ENCODE measurements at places on chromosomes 2 and 18.

DNA sequence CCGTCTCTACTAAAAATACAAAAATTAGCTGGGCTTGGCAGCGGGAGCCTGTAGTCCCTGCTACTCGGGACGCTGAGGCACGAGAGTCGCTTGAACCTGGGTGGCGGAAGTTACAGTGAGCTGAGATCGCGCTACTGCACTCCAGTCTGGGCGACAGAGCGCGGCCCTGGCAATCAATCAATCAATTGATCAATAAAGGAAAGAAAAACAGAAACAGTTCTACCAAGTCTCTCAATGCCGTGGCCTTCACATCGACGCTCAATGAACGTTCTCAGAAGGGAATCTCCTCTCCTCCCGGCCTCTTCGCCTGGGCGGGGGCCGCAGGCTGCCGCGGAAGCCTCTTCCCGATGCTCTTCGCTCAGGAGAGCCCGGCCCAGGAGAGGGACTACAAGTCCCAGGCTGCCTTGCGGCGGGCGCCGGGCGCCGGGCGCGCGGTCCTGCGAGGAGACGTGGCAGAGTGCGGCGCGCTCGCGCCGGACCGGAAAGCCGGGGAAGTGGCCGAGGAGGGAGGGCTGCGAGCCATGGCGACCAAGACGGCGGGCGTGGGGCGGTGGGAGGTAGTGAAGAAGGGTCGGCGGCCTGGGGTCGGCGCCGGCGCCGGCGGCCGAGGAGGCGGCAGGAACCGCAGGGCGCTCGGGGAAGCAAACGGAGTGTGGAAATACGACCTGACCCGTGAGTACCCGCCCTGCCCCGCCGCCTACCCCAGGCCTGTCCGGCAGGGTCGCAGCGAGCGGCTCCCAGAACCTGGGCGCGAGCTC is at the start of gene TMEM214:
Gene TMEM214, plus strand, starts transcription at position 471 of the 758 bp plus-strand sequence. Its CDS starts 51 bp downstream, at position 522.
- DNase-seq, result peak; percentile 90

GRCh38 chr2:156999661-157000060 is 257.8 kb upstream of the GALNT5 start:
- DNase-seq, result no peak

DNA sequence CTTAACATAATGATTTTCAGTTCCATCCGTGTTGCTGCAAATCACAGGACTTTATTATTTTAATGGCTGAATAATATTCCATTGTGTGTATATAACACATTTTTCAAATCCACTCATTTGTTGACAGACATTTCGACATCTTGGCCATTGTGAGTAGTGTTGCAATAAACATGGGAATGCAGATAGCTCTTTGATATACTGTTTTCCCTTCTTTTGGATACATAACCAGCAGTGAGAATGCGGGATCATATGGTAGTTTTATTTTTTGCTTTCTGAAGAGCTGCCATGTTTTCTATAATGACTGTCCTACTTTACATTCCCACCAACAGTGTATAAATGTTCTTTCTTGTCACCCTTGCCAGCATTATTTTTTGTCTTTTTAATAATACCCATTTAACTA is 420.3 kb upstream of the CHAC2 start:
- DNase-seq, result no peak

GRCh38 chr2:121583555-121583954 is 52.9 kb downstream of the RNU4ATAC start:
- DNase-seq, result no peak

GRCh38 chr2:99636144-99637034 is 146.6 kb upstream of the REV1 start:
- no peak for DNase-seq

GRCh38 chr2:191538334-191538903 is 139.5 kb upstream of the NABP1 start:
- DNase-seq, result peak; percentile 93

GRCh38 chr2:37211212-37211611 is 14.9 kb downstream of the CEBPZOS start:
- no peak for DNase-seq

DNA sequence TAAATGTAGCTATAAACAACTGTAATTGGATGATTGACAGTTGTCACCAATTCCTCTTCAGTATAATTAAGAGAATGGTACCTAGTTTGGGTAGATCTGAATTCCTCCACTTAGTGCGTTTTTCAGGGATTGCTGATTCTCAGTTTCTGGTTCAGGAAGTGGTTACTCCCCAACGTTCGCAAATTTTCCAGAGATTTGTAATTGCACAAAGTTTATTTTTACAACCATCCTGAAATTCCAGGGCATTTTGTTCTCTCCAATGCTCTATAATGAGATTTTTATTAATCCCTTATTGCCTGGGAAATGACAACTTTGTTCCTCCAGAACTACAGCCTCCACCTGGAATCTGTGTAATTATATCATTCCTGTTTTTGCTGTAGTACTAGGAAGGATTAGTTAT is 710.6 kb upstream of the ZEB2 start:
- no peak for DNase-seq

GRCh38 chr2:54903736-54904554 is 146.3 kb downstream of the RTN4 start:
- no peak for DNase-seq

DNA sequence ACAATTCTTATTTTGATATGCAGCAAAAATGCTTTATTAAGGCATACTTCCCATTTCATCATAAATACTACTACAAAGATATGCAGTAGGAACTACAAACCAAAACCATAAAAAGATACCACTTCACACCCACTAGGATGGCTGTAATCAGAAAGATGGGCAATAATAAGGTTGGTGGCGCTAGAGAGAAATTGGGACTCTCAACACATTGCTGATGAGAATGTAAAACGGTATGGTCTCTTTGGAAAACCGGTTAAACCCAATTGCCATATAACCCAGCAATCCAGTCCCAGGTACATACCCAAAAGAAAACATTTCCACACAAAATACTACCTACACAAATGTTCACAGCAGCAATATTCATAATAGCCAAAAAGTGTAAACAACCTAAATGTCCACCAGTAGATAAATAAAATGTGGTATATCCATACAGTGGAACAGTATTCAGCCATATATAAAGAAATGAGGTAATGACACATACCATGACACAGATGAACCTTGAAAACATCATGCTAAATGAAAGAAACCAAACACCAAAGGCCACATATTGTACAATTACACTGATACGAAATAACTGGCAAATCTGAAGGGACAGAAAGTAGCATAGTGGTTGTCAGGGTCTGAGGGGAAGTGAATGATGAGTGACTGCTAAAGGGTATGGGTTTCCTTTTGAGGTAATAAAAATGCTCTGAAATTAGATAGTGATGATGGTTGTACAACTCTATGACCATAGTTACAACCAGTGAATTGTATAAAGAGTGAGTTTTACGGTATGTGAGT is 12.7 kb downstream of the SP3 start:
- DNase-seq, result no peak

DNA sequence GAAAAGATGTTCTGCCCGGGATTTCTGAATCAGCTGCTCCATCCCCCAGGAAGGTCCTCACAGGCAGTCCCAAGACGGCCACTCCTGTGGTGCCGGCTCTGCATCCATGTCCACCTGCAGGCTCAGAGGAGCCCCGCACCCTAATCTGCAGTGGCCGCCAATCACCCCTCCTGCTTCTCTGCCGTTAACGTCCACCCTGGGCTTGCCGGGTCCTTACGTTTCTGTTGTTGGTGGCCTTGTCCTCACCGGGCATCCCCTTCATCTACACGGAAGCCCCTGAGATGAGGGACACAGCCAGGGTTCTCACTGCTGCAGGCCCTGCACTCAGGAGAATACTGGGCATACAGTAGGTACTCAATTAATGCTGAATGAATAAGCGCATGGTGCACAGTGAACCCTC is 131.5 kb upstream of the SNTG2 start:
- no peak for DNase-seq

DNA sequence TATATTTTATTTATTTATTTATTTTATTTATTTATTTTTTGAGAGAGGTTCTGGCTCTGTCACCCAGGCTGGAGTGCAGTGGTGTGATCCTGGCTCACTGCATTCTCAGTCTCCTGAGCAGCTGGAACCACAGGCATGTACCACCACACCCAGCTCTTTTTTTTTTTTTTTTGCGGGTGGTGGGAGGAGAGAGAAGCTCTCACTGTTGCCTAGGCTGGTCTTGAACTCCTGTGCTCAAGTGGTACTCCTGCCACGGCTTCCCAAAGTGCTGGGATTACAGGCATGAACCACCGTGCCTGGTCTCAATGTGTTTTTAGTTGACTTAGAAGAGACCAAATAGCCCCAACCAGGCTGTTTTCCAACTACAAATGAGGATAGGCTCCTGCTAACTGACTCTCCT is 80.7 kb downstream of the PDCL3 start:
- no peak for DNase-seq

DNA sequence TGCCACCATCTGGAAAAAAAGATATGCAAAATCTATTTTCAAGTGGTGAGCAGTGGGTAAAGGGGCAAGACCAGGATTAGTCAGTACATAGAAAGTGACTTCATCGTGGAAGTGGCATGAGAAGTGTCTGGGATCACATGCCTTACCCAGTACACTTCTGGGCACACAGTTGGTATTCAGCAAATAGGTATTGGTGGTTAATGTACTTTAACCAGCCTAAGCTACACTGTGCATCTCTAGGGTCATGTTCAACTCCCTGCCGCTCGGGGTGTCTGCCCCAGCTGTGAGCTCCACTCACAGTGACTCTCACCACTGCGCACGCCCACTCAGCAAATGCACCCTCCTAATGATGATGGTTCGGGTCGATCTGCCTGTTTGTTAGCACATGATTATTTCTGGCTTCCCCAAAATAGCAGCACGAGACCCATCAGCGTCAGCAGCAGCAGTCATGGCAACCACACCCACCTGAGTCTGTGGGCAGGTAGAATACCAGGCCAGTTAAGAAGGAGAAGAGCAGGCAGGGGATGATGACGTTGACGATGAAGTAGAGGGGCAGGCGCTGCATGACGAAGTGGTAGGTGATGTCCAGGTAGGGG is 11.1 kb downstream of the CHRNA1 start:
- DNase-seq, result no peak

- no peak for DNase-seq
Observed at GRCh38 chr18:65755616-65756015, 4.8 kb downstream of the CDH7 start.

- no peak for DNase-seq
Observed at GRCh38 chr2:8009010-8009597, 672.8 kb upstream of the ID2 start.

DNA sequence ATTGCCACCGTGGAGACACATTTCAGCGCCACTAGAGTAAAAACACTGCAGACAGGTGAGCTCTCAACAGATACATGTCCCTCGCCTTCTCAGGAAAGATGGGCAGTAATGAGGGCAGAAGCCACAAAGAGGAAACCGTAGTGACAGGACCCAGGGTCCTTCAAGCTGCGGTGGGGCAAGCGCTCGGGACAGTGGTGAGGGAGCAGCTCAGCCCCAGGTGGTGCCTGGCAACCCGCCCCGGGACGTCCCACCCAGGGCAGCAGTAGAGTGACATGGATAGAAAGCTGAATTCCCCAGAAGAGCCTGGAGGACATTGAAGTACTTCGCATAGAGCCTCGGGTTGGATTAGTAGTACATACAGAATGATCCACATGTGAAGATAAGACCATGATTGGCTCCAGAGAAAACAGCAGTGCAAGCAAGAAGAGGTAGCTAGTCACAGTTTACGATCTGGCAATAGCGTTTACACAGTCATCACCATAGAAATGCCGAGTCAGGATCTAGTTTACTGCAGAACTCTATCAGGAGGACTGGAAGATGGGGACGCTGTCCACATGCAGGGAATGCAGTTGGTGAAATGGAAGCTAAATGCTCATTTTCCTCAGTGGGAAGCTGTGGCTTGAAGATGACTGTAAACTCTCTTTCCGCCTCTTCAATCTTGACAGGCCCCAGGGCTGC is 37.4 kb upstream of the ALPP start:
- no peak for DNase-seq

- no peak for DNase-seq
Observed at GRCh38 chr18:29436459-29436858, 1259.5 kb upstream of the CDH2 start.

GRCh38 chr18:36212301-36213171 is 25.2 kb downstream of the MOCOS start:
- no peak for DNase-seq

- DNase-seq, result no peak
Observed at GRCh38 chr2:191571163-191571769, 106.7 kb upstream of the NABP1 start.

- DNase-seq, result no peak
Observed at GRCh38 chr2:42368817-42369531, 8.0 kb upstream of the COX7A2L start.

DNA sequence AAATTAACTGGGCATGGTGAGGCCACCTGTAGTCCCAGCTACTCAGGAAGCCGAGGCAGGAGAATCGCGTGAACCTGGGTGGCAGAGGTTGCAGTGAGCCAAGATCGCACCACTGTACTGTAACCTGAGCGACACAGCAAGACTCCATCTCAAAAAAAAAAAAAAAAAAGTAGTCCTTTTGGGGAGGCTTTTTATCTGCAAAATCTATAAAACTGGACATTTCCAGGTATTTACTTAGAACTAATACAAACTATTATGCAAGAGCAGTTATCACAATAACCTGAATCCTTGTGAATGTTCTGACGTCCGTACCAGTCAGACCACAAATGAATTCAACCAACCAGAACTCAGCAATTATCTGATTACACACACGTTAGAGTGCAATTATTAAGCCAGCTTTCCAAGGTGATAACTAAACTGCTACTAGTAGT is 8.8 kb upstream of the RAPH1 start:
- no peak for DNase-seq

DNA sequence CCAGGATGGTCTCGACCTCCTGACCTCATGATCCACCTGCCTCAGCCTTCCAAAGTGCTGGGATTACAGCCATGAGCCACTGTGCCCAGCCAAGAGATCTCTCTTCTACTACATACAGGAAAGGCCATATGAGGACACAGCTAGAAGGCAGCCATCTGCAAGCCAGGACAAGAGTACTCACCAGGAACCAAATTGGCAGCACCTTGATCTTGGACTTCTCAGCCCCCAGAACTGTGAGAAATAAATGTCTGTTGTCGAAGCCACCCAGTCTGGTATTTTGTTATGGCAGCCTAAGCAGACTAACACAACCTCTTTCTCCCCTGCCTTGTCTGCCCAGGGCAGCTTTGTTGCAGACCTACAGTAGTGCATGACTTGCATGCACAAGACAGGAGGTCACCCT is 211.3 kb upstream of the HAAO start:
- DNase-seq, result no peak

GRCh38 chr2:60853531-60853930 is 27.8 kb upstream of the REL start:
- no peak for DNase-seq

DNA sequence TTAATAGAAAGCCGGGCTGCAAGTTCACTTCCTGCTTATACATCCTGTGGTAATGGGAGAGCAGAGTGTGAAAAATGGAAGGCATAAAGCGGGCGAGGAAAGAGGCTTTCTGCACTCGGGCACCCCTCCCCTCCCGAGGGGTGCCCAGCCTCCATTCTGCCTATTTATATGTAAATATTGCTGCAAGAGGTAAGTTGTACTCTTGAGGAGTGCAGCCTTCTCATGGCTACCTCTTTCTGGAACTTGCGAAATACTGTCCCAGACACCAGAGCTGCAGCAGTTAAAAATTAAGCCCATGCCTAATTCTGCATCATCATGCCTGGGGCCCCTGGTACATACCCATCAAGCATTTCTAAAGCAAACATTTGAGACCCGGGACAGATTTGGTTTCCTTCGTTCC is 156.0 kb downstream of the GBX2 start:
- no peak for DNase-seq

GRCh38 chr2:236988690-236989624 is 96.7 kb upstream of the COPS8 start:
- DNase-seq, result no peak

- DNase-seq, result no peak
Observed at GRCh38 chr2:238894226-238894949, 46.5 kb downstream of the TWIST2 start.
